Fibroblast of the conjunctiva (primary cell): ENCODE measurements at places on chromosomes 16 and 17.

- DNase-seq: no peak
These were observed 7.6 kb upstream of the PGAP6 start for GRCh38 chr16:389352-389751.

- no peak for DNase-seq
These were observed 91.8 kb downstream of the NCOR1 start for GRCh38 chr17:16123531-16123930.

DNA sequence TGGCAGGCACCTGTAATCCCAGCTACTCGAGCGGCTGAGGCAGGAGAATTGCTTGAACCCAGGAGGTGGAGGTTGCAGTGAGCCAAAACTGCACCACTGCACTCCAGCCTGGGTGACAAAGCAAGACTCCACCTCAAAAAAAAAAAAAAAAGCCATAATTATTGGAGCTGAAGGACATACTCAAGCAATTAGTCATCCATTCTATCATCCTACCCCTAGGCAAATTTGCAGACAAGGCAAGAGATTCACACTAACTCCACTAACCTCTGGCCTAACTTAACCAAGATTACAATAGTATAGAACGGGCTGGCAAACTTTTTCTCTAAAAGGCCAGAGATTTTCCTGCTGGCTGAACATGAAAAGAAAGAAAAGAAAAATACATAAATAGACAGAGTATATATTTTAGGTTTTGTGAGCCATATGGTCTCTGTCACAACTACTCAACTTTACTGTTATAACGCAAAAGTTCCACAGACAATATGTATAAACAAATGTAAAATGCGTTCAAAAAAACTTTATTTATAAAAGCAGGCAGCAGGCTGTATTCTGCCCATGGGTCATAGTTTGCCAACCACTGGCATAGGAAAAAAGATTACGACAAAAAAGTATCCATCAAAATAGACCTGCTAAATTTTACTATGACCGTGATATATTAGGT, 29.7 kb downstream of the BRIP1 start:
- DNase-seq: peak; percentile 53

GRCh38 chr17:83191388-83192160, 112.2 kb downstream of the METRNL start:
- no peak for DNase-seq
